ENCODE measurements at places on chromosomes 16 and 17.

GRCh38 chr17:40895106-40895730 lies 10.2 kb upstream of the KRT20 start:
- no peak for DNase-seq

GRCh38 chr17:65434251-65434650 lies 127.2 kb downstream of the AXIN2 start:
- no peak for DNase-seq

DNA sequence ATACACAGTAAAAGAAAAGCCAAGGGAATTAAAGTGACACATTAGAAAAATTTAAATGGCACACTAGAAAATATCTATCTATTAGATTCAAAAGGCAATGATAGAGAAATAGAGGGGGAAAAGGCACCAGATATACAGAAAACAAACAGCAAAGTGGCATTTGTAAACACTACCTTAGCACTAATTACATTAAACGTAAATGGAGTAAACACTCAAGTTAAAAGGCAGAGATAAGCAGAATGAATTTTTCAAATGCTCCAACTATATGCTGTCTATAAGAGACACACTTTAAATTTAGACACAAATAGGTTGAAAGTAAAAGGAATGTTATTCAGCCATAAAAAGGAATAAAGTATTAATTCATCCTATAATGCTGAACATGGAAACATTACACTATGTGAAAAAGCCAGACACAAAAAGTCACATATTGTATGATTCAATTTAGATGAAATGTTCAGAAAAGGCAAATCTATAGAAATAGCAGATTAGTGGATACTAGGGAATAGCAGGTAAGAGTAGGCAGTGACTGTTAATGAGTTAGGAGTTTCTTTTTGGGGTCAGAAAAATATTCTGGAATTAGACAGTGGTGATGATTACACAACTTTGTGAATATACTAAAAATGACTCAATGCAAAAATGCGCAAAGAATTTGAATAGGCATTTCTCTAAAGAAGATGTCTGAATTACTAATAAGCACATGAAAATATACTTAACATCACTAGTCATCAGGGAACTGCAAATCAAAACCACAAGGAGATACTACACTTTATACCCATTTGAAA lies 92.4 kb downstream of the BRIP1 start:
- no peak for DNase-seq

GRCh38 chr16:1141191-1141590 lies 11.7 kb upstream of the CACNA1H start:
- DNase-seq: no peak

DNA sequence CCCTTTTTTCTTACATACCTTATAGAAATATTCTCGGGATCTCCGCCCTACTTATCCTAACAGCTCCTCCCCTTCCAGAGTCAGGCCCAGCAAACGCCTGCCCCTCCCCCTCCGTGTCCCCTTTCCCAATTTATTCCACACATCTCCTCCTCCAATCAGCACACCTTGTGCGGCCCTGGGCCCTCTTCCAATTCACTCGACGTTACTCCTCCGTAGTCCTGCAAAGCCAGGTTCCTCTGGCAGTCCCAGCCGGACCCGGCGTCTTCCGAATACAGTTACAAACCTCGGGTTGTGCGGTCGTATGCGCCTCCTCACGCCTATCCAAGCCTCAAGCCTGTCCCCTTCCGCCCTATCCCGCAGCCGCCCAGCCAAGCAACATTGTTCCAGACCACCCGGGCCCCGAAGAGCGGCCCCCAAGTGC lies 677 bp downstream of the CBX1 start:
- no peak for DNase-seq

DNA sequence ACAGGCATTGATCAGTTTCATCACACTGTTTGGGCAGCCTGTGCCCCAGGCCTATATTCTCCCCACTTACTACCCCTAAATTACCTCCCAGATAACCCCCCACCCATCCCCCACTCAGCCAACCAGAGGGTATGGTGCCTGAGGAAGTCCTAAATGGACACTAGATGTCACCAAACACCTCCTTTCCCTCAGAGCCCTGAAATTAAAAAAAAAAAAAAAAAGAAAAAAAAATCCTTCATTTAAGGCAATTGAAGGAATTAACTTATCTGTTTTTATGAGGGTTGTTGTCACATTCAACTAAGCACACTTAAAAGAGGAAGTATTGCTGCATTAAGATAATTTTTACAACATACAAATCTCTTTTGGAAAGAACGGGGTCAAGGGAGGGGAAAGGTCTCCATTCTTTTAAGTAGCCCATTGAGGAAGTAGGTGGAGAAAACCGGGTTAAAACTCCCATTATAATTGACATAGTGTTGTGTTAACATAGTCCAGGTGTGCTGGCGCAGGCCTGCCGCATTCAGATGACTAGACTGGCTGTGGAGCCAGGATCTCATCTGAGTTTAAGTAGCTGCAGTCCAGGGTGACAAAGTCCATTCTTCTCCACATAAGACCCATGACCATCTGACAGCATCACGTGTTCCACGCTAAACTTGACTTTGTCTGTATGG lies 46.3 kb downstream of the SNX11 start:
- no peak for DNase-seq

DNA sequence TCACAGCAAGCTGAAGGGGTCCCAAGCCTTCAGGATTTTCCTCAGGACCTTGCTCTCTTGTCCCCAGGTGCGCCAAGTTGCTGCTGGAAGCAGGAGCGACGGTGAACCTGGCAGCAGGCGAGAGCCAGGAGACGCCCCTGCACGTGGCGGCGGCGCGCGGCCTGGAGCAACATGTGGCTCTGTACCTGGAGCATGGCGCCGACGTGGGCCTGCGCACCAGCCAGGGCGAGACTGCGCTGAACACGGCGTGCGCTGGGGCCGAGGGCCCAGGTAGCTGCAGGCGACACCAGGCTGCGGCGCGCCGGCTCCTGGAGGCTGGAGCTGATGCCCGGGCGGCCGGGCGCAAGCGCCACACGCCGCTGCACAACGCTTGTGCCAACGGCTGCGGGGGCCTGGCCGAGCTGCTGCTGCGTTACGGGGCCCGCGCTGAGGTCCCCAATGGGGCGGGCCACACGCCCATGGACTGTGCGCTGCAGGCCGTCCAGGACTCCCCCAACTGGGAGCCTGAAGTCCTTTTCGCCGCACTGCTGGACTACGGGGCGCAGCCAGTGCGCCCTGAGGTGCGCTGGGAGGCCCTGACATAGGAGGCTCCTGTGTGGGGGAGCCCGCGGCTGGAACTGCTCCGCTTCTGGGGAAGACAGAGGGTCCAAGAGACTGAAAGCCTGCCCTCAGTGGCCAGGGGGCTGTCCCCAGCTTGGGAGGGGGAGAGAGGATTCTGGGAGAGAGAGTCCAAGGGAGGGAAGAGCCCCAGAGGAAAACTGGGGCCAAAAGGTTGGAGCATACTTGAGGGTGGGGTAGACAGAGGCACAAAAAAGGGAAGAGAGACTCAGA lies 6.4 kb downstream of the ASB16 start:
- no peak for DNase-seq

GRCh38 chr16:3789375-3790099 lies 72.2 kb upstream of the TRAP1 start:
- no peak for DNase-seq

GRCh38 chr16:81519301-81520150 lies 74.9 kb downstream of the CMIP start:
- DNase-seq: no peak

- no peak for DNase-seq
Measured at GRCh38 chr17:34464812-34465211, 101.8 kb upstream of the CCL1 start.

DNA sequence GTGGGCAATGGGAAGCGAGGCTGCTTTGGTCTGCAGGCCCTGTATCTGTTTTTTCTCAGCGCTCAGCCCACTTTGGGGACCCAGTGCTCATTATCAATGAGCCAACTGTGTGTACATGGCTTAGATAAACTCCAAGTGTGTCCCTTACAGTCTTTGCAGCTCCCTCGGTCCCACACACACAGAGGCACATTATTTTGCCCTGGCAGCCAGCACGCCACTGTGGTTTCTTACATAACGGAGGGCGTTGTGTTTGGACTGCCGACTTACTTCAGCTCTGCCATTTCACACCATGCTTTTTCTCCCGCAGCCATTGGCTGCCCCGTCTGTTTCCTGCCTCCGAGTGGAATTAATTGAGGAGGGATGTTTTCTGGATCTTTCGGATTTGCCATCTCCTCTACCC lies 56.5 kb upstream of the CLEC18A start:
- no peak for DNase-seq
